CD4-positive, alpha-beta T cell treated with Interleukin-6 for 4 hours (primary cell): ENCODE measurements at places on chromosomes 12 and 14.

- no peak for DNase-seq
These were observed 7.3 kb downstream of the CAND1 start for GRCh38 chr12:67276421-67276820.

DNA sequence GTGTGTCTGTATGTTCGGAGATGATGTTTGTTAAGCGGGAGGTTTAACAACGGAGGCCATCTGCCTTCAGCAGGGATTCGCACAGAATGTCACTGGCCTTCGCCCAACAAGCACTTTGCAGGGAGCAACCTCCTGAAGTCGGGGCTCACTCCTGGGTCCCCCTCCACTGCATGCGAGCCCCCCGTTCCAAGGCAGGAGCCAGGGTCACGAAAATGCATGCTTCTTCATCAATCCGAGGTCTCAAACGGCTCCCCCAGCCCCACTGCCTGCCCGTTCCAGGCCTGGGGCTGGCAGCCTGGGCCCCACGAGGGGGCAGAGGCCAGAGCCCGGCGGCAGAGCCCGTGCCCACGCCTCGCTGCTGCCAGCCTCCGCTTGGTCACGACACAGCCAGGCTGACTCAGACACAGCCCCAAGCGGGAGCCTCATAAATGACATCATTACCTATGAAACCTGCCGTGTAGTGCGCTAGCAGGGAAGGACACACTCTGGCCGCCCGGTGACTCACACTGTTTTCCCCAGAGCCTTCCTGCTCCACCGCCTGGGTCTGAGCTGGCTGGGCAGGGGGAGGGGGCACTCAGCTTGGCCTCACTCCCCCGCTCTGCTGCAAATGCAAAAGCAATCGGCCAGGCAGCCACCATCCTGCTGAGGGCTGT, 169.5 kb upstream of the RTL1 start:
- no peak for DNase-seq

- no peak for DNase-seq
These were observed 18.4 kb downstream of the ANO6 start for GRCh38 chr12:45234139-45234865.

DNA sequence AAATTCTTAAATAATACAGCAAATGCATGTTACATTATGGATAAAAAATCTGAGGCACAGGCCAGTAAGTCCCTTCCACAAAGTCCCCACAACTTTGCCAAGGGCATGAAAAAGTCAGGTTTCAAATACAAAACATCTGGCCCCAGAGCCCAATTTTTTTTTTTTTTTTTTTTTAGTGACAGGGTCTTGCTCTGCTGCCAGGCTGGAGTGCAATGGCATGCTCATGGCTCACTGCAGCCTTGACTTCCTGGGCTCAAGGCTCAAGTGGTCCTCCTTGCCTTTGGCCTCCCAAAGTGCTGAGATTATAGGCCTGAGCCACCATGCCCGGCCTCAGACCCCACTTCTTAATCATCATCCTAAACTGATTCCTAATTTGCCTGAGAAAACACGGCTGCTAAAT, 3.1 kb upstream of the TTC8 start:
- no peak for DNase-seq

GRCh38 chr12:14303661-14304155, 61.8 kb upstream of the ATF7IP start:
- no peak for DNase-seq

DNA sequence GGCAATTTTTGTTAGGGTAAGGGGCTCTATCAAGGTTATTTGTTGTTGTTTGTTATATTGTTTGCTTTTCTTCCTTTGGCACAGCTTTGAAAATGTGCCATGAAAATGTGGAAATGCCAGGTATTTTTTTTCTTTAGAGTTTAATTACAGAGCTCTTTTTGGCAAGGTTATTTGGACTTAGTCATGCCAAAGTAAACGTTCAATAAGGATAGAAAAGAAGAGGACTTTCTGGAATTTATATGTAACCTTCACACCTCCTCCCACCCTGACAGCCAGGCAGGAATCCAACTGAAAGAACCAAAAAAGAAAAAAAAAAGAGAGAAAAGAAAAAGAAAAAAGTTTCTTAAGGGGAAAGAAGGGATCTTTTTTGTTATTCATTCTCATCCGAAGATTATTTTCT, 217.8 kb downstream of the KITLG start:
- DNase-seq = no peak

DNA sequence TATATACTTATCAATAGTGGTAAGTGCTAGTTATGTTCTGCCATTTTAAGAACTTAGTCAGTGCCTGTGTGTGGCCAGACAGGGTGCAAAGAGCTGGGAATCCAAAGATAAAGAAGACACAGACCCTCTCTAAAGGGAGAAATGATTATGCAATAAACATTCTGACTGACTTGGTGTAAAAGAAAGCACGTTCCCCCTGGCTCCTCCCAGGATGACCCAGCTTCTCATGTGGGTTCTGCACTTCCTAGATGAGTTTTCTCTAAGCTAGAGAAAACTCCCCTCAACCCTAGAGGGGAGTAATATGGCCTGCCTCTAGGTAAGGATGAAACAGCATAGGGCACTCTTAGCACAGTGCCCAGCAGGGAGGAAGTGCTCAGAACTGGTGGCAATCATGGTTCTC, 231.2 kb downstream of the VRK1 start:
- DNase-seq = no peak

DNA sequence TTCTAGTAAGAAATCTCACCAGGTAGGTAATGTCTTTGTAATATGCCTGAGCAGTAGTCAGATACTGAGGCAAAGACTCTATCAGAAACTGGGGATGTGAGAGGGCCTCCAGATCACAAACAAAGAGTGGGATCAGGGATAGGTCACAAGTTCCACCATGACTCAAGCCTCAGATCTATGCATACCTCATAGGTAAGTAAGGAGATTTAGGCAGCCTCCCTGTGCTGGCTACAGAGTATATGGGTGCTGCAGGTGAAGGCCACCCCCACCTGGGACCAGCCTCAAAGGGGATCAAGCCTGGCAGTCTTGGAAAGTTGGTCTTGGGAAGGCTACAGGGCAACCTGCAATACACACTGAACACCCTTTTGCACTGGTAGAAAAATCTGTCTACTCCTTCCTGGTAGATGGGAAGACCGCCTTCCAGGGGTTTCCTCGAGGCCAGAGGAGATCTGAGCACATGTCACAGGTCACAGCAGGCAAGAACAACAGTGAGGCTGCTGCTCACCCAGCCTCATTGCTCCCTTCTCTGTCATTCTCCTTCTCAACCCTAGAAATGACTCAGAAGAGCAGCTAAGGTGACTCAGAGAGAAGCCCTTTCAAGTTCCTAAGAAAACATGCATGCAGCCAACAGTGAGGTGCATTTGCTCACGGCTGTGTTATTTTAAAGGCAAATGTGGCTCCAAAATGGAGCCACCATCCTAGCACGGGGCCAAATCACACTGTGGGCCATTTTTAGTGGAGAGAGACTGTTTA, 143.4 kb upstream of the CDKN3 start:
- no peak for DNase-seq

- no peak for DNase-seq
These were observed 7.1 kb downstream of the NT5DC3 start for GRCh38 chr12:103833891-103834290.

DNA sequence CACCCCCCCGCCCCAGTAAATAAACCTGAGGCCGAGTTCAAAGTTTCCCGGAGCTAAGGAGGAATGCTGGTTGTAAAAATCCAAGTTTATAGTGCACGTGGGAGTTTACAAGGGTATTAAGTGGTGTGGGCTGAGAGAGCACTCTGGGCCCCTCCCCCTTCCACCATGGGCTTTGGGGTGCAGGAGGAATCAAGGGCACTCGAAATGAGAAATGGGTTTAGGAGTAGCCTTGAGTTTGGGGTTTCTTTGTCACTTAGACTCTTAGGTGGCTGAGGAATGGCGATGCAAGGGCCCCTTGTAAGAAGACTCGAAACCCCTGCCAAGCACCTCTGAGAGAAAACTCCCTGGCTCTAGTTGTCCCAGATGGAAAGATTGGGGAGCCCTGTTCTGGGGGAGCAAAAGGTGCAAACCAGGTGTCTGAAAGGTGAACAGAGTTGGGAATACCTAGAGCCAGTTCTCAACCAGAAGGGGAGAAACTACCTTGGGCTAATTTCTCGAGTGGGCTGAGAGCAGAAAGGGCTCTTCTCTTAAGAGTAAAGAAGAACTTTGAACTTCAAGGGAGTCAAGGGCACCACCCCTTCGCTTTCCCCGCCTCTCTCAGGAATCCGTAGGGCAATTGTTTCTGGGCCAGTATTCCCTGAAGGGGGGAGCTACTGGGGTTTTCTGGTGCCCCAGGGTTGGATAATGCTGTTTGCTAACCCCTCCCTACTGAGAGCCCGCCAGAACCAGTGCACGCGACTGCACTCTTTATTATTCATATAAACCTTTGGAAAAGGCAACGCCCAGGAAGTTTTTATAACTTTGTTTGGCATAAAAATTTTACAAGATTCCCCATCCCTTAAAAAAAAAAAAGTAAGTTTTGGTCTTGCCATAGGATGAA, 4.0 kb upstream of the HOTAIR start:
- no peak for DNase-seq

DNA sequence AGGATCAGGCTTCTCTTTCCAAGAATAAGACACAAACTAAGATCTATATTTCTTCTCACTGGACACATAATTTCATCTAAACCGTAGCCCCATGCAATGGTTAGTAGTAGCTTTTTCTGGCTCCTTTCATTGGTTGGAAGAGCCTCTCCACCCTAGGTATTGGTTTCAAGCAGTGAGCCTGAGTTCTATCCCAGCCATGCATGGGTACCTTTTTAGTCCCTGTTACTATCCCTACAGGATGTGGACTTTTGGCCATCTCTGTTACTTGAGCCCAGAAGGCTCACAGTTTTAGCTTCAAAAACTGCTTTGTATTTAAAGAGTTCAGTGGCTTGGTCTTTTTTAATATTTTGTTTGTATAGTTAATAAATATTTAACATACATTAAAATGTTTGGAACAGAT, 16.1 kb downstream of the PPM1A start:
- DNase-seq = no peak

DNA sequence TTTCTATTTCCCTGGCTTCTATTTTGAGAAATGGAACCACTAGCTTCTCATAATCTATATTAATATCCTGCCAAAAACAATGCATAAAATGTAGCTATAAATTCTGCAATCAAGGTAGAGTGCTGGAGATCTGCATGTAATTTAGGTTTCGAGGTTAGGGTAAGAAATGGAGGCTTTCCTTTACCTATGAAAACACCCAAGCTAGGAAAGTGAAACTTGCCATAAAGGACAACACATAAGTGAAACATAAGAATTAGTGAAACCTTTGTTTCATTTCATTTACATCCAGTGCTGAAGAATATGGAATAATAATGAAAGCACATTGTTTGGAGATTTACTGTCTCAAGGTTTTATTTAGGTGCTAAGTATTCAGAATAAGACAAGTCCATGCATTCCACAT, 9.7 kb downstream of the CLEC2A start:
- DNase-seq = no peak

- DNase-seq = no peak
These were observed 54.6 kb downstream of the NUAK1 start for GRCh38 chr12:106084014-106084671.

GRCh38 chr14:68807148-68807600, 14.3 kb upstream of the ZFP36L1 start:
- DNase-seq = peak; percentile 59
